ENCODE measurements at places on chromosomes 11 and 22.

DNA sequence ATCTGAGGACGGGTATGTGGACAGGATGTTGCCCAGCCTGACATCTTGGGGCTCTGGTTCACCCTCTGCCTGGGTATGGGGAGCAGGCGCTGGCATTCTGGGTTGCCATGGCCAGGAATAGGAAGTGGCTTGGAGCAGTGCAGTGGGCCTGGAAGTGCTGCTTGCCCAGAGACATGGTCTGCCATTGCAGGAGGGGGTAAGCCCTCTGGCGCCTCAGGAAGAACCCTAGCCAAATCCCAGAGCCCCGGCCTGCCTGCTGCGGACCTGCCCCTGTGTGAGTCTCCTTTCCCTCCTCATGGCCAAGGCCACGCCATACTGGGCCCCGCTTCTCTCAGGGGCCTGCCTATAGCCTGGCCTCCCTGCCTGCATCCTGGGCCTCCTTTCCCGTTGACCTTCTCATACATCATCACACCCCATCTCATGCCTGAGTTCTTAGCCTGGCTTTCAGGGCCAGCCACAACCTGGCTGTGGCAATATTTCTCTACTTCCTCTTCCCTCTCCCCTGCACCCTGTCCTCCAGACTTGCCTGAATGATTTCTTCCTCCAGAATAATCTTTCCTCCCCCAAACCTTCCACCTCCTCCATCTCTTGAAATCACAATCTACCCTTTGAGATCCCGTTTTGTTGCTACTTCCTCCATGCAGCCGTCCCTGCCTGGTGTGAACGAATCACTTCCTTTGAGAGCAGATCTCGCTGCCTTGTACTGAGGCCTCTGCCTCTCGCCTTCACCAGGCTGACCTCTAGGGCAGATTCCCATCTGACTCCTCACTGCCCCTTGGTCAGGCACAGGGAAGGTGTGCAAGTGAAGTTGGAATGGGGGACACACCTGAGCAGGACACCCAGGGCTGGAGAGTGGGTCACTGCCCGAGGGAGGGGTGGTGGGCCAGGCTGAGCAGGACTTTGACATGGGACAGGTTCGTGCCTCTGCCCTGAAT, 5.2 kb downstream of the CAPN5 start:
- no peak for DNase-seq

- DNase-seq = no peak
Observed at GRCh38 chr22:41681616-41682015, 7.1 kb downstream of the SNU13 start.

DNA sequence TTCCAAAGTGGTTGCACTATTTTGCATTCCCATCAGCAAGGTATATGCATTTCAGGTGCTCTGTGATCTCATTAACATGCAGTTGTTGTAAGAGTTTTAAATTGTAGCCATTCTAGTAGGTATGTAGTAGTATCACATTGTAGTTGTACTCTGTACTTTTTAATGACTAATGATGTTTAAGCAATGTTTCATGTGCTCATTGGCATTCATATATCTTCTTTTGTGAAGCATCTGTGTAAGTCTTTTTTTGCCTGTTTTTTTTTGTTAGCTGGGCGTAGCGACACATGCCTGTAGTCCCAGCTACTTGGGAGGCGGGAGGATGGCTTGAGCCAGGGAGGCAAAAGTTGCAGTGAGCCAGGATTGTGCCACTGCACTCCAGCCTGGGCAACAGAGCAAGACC, 11.3 kb upstream of the TRIM29 start:
- DNase-seq = no peak

- DNase-seq = peak; percentile 26
Observed at GRCh38 chr11:86805873-86806310, 5.5 kb downstream of the PRSS23 start.

DNA sequence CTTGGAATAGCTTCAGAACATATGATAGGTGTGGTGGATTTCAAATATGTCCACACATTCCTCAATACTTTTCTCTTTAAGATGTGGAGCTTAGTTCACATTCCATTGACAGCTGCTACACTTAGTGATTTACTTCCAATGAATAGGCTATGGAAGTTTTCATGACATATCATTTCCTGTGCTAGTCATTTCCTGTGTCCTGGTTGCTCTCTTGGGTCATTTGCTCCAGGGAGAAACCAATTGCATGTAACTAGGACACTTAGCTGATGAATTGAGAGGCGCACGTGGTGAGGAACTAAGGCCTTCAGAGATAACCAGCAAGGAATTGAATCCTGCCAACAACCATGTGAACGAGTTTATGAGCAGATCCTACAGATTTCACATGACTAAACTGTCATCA, 120.9 kb downstream of the SLC17A6 start:
- DNase-seq = no peak

DNA sequence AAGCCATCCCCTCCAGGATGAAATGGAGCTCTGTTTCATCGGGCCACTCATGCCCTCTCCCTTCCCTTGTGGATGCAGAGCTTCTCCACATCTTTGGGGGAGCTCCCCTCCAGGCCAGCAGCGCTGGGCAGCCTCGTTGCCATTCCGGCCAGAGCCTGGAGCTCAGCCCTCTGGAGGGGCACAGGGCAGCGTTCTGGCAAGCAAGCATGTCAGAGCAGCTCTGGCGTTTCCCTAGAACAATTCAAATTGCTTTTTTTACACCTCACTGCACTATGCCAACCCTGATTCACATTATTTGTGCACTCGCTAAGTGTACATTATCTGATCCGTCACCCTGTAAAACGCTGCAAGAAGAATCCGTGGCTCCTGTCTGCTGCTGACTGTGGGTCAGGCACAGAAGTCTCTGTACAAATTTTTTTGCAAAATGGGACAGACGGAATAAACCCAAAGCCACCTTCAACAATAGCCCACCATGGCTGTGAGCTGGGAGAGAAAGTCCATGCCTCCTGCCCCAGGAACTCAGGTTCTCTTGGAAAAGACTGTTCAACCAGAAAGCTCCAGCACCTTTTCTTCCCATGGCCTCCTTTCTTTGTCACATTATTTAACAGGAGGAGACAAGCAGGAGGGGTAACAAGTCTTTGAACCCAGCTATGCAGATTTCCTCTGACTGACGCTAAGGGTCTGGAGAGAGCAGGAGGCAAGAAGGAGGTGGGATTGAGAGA, 139.5 kb upstream of the CADM1 start:
- DNase-seq = no peak

DNA sequence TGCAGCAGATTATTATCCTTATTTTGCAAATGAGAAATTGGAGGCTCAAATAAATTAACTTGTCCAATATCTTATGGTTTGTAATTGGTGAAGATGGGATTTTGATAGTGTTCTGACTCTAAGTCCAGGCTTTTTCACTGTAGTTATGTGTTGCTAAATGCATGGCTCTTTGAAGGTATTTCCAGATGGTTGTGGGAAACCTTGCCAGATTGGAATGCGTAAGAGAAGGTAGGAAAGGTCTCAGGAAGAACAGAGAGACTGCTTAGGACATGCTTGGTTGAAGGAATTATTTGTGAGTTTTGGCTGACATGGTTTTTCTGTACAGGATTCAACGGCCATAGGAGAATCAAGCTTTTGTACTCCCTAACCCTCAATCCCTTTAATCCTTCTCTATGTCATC, 108.6 kb downstream of the STIM1 start:
- no peak for DNase-seq

DNA sequence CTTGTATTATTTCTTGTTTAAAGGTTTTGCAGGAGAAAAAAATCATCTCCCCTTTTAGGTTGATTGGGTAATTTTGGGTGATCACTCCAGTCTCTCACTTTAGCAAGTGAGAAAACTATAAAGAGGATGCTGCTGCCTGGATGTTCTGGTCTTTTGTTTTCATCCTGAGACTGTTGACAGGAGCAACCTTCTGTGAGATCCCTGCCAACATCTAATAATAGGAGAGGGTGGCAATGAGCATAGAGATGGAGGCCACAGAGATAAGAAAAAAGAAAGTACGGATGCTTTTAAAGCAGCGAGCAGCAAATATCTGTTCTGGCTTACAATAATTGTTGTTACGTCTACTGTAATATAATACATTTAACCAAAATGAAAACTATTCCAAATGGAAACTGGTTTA, 293.6 kb upstream of the MTNR1B start:
- no peak for DNase-seq

Measured in activated naive CD8-positive, alpha-beta T cell treated with anti-CD3 and anti-CD28 coated beads, Interleukin-2, amount 50 U/mL, for 24 hours (primary cell).